ENCODE measurements at places on chromosomes 16 and 17. TPM values are rescaled to one million over a fixed set of nuclear protein-coding genes. Genes with fewer than 3 reads are reported as not detected.
A peak's percentile ranks its signal among the peaks of the same experiment; 100 is the strongest.

DNA sequence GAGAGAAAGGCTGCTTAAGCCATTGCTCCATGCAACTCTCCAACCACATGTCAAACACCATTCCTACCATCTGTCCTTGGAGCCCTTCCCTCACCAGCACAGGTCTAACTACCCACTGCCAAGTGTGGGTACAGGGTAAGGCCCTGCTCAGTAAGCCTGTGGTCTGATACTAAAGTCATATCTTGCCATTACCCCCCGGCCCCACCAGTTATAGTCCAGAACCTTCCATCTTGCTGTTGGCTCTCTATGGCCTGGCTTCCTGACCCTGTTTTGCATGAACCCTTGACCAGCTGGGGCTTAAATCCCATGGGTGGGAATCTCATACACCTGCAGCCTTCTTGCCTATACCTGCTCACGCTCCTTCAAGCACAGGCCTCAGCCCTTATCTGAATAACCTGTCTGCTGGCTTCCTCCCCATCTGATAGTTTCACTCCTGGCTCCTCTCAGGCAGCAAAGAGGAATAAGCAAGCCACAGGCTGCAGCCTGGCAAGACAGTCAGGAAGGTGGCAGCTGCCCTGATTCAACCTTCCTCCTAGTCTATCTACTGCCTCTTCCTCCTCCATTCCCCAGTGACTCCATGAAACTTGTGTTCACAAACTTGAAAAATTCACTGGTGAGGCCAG is 64.1 kb downstream of the ZFHX3 start:
- DNase-seq = no peak

Gene CDC6
- total RNA-seq = 89.1 TPM

GRCh38 chr17:6575596-6575988 is 19.2 kb upstream of the PITPNM3 start:
- no peak for DNase-seq

DNA sequence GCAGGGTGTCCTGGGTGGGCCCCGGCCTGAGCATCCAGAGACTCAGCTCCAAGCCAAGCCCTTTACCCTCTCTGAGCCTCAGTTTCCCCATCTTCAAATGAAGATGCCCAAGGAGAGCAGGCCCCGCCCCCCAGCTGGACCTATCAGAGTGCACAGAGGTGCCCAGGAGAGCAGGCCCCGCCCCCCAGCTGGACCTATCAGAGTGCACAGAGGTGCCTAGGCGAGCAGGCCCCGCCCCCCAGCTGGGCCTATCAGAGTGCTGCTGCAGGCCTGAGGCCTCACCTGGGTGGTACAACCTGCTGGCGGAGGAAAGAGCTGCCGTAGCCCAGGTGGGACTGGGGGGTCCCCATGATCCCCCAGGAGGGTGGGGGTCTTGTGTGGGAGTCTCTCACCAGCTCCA is 3.4 kb upstream of the SSTR5 start:
- DNase-seq = peak; percentile 76

GRCh38 chr17:17975436-17975835 is 2.8 kb downstream of the DRC3 start:
- DNase-seq = no peak

DNA sequence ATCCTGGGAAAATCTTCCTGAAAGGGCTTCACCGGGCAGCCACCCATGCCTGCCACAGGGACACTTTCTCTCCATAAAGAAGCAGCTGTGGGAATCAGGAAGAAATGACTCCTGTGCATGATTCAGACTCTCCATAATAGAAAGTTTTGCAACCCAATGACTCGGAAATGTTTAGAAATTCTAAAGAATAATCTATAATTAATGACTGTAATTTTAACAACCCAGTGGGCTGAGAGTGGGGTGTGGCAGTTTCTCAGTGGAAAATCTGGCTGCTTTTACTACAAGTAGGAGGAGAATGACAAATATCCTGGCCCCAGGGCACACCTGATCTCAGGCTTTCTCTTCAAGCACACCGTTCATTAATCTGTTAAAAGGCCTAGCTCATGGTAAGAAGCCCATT is 25.7 kb downstream of the IRF8 start:
- no peak for DNase-seq

- DNase-seq = no peak
Observed at GRCh38 chr17:148757-149156, 11.4 kb downstream of the SCGB1C2 start.

DNA sequence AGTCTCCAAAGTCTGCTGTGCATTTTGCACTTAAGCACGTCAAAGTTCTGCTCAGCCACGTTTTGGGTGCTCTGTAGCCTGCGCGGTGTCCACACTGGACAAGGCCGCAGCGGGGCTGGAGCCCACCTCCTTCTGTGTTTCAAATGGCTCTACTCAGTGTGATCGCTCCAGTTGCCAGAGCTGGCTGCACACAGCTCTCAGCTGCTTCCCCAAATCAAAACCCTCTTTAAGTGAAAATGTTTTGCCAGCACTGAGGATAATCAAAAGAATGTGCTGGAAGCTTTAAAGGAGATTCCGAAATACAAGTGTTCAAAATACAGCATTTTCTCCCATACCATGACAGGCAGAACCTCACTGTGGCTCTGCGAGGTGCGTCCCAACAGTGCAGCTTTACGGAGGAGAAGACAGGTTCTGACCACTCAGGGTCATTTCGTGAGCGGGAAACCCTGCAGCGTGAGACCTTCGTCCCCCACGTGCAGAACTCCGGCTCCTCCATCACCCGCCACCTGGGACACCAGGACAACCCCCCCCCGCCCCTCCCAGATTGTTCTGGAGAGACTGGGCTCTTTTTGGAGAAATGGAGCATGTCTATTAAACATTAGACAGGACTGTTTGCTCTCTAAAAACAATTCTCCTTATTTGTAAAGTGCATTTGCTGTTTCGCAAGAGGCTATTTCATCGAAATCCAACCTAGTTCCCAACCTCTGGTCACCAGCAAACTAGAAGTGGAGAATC is 16.6 kb downstream of the TBC1D16 start:
- no peak for DNase-seq

DNA sequence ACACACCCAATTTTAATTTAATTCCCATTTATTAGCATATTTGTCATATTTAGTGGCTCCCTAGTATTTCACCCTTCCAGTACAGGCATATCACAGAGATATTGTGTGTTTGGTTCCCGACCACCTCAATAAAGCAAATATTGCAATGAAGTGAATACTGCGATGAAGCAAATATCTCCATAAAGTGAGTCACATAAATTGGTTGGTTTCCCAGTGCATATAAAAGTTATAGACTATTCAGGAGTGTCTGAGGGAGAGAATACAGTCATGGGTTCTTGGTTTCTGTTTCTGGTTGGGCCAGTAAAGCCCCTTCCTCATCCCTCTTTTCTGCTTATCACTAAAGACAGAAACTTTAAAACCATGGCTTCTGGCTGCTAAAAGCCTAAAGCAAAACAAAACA is 295.4 kb upstream of the AXIN2 start:
- DNase-seq = no peak

GRCh38 chr16:67091906-67092566 is 17.7 kb upstream of the PHAF1 start:
- DNase-seq = no peak

DNA sequence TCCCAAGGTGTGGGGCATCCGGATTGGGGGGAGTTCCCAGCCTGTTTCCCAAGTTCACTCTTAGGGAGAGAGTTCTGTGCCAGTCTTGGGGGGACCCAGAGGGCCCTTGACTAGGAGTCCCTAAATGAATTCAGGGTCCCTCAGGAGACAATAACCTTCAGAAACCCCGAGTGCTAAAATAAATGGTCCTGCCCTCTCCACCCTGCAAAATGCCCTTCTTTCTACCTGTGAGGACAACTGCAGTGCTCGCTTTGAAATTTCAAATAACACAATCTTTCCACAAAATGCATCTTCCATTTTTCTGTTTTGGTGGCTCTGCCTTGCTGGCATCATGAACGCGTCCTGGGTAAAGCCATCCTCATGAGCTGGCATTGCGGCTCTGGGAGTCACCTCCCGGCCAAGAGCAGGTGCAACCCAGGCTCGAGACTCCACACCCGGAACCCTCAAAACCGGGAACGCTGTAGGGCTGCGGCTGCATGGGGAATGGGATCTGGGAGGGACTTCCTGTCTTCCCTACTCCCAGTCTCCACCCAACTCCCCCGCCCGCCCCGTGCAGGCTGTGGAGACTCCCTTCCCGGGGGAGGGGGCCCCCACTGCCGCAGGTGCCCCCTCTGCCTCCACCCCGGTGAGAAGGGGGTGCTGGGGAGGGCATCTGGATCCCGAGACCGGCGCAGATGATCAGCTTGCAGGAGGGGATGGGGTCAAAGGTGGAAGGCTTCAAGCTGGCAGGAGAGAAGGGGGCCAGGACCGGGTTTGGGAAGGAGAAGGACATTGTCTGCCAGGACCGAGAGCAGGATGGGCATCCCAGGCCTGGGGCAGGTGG is at the start of gene ZNF205:
TSS of gene ZNF205 (plus strand) at position 529 of the 823 bp plus-strand sequence. CDS start 845 bp downstream, outside the sequence.
- peak; percentile 95 for DNase-seq

DNA sequence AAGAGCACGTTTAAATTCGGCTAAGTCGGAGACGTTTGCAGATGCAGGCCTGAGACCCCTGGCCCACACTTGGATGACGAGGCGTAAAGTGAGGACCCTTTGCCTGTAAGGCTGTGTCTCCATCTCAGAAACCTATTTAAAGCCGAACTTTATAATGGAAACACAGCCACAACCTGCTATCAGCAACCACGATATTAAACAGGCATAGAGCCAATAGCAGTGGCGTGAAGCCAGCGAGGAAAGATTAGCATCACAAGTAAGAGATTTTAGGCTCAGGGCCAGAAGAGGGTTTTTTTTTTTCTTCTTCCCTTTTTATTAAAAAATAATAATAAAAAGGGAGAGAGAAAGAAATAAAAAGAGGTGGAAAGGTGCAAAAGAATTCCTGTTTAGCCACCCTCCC is 111.3 kb upstream of the NOL11 start:
- no peak for DNase-seq

DNA sequence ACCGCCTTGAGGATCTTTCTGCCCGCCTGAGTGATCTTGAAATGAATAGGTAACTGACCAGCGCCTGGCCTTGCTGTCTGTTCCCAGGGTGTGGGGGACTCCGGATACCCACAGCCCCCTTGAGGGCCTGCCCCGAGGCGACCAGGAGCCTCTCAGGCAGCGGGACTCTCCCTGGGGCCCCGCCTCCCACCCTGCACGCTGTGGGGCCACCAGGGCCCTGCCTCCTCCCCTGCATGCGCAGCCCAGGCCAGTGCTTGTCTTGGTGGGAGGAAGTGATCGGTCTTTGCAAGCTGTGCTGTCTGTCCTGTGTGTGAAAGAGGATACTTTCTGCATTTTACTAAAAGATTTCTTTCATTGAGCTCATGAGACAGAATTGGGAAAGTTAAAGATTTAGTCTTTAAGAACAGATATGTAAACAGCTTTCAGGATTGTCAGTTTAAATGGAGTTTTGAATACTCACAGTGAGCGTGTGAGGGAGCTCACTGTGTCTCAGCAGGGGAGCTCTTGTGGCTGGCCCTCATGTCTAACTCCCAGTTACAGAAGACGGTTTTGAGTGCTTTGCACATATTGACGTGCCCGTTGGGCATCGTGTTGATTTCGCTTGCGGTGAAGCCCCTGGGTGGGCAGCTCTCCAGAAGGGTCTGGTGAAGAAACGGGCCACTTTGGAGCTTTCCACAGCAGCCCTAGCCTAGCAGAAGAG is 36.1 kb upstream of the CAPN15 start:
- DNase-seq = peak; percentile 71

Gene AKTIP
- 21.3 TPM for total RNA-seq

Gene KRT33A
- not detected for total RNA-seq

Gene EEF2K
- total RNA-seq = 9.8 TPM

Gene SLC13A2
- total RNA-seq = not detected

DNA sequence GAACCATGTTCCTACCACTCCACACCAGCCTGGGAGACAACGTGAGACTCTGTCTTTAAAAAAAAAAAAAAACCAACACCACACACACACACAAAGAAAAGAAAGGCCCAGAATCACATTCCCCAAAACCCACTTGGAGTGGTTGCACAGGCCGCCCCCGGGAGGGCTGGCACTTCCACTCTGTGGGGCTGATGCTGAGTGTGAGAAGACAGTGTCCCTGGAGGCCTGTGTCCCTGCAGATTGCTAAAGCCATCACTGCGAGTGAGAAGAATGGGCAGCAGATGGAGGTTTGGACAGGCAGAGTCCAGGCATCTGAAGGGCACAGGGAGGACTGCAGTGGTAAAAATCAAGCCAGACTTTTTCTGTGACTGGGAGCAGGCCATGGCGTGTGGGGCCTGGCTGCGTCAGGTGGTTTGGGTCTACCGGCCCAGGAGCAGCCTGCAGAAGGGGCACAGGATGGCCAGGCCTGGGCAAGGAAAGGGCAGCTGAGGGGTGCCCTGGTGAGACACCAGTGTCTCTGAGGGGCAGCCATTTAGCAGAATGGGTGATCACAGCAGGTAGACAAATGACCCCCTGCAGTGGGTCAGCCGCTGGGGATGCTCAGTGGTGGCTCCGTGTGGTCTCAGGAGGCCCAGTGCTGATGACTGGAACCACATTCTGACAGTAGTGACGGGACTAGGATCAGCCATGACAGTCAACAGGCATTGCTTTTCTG is 13.1 kb downstream of the CTRB2 start:
- DNase-seq = peak; percentile 23

GRCh38 chr17:66190738-66191592 is 968 bp downstream of the CEP112 start:
- DNase-seq = no peak

Gene GPR139
- not detected for total RNA-seq

Gene G6PC1
- total RNA-seq = not detected

Gene ABCA5
- 9.4 TPM for total RNA-seq

GRCh38 chr17:339193-340061 is 13.2 kb downstream of the RPH3AL start:
- no peak for DNase-seq

- no peak for DNase-seq
Observed at GRCh38 chr16:17303101-17303500, 167.7 kb downstream of the XYLT1 start.

- DNase-seq = no peak
Observed at GRCh38 chr17:27089929-27090247, 204.0 kb upstream of the WSB1 start.

DNA sequence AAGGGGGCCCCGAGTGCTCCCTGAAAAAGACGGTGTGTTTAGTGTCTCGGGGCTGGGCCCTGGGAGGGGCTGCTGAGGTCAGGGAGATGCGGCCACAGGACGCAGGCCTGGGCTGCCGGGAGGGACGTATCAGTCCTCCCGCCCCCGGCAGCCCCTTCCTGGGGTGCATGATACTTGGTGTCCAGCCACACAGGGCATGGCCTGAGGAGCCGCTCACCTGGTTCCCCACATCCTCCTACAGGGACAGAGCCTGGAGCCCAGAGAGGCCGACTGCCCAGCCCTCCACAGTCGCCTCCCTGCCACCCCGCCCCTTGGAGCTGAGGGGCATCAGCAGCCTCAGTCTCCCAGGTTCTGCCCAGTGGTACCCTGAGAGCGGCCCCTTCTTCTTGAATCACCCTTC is 12.0 kb upstream of the DEF8 start:
- DNase-seq = no peak

- DNase-seq = no peak
Observed at GRCh38 chr17:66464921-66465320, 162.5 kb downstream of the PRKCA start.

Gene VTN
- 2.5 TPM for total RNA-seq

Gene CCL17
- total RNA-seq = not detected

Gene EME1
- 21.5 TPM for total RNA-seq

GRCh38 chr17:17018021-17018441 is 24.2 kb upstream of the MPRIP start:
- peak; percentile 45 for DNase-seq

Gene PDE6G
- 6.1 TPM for total RNA-seq
